ENCODE measurements at places on chromosomes 1 and 21. TPM values are rescaled to one million over a fixed set of nuclear protein-coding genes. Genes with fewer than 3 reads are reported as not detected.
A peak's percentile ranks its signal among the peaks of the same experiment; 100 is the strongest.

- no peak overlapping the region for H3K27ac ChIP-seq
- no peaks in the 10 kb centered on the region for H3K36me3 ChIP-seq
- H3K4me3 ChIP-seq: no peak overlapping the region
- no peaks in the 10 kb centered on the region for H3K27me3 ChIP-seq
Observed at GRCh38 chr1:63408331-63408730, 40.9 kb downstream of the ALG6 start.

The MASP2 gene
- 0.31 TPM for total RNA-seq

DNA sequence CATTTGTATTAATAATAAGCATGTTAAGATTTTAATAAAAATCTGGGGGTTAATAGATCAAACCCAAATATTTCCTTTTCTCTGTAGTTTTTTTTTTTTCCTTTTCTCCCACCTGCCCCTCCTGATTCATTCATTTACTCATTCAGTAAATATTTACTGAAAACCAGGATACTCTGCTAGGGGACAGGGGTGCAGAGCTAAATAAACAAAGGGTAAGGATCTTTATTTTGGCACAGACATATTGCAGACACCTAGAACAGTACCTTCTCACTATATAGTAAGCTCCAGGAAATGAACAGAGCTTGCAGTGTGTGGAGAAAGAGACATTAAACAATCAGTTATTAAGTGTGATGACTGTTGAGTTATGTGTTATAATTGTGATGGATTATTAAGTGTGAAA, 60.9 kb downstream of the AK5 start:
- no peak overlapping the region for H3K27ac ChIP-seq
- no peaks in the 10 kb centered on the region for H3K27me3 ChIP-seq
- no peaks in the 10 kb centered on the region for H3K36me3 ChIP-seq

The HES5 gene
- total RNA-seq: 0.21 TPM

The ZBTB21 gene
- total RNA-seq: 13.6 TPM

GRCh38 chr1:183103147-183103546, 79.9 kb downstream of the LAMC1 start:
- peaks cover 3% of the 10 kb centered on the region for H3K36me3 ChIP-seq
- DNase-seq: peak; percentile 21
- 0 out of 2 replicates have a peak overlapping the region, but pooled peaks have one; percentile 14 for H3K27ac ChIP-seq
- H3K4me1 ChIP-seq: peaks cover 29% of the 10 kb centered on the region

- no peaks in the 10 kb centered on the region for H3K4me1 ChIP-seq
- no peaks in the 10 kb centered on the region for H3K27me3 ChIP-seq
- peaks cover 36% of the 10 kb centered on the region for H3K36me3 ChIP-seq
- H3K27ac ChIP-seq: no peak overlapping the region
Observed at GRCh38 chr1:147297438-147297837, 55.0 kb downstream of the CHD1L start.

DNA sequence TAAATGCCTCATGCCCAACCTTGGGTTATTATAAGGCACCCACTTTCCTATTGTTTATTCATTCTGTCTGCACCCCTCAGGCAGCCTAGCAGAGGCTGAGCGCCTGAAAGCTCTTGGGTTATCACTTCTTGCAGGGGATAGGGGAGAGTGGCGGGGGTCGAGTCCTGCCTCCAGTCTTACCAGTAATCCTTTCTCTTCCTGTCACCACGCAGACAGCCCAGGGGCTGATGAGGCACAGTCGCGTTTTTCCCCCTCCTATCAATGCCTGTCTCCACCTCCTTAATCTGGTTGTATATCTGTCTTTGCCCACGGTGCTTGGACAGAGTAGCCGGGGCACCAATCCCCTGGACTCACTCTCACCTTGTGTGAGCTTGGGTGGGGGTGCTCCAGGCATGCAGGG, 733.1 kb downstream of the MATN1 start:
- H3K36me3 ChIP-seq: no peaks in the 10 kb centered on the region
- H3K4me1 ChIP-seq: no peaks in the 10 kb centered on the region
- no peak for DNase-seq
- H3K4me3 ChIP-seq: no peak overlapping the region
- H3K27ac ChIP-seq: no peak overlapping the region

- no peak overlapping the region for H3K27ac ChIP-seq
- DNase-seq: no peak
- H3K36me3 ChIP-seq: no peaks in the 10 kb centered on the region
- H3K4me1 ChIP-seq: peaks cover 3% of the 10 kb centered on the region
- H3K27me3 ChIP-seq: peaks cover 88% of the 10 kb centered on the region
- no peak overlapping the region for H3K4me3 ChIP-seq
Observed at GRCh38 chr1:179298952-179299351, 5.4 kb downstream of the SOAT1 start.

- no peaks in the 10 kb centered on the region for H3K36me3 ChIP-seq
- no peak overlapping the region for H3K4me3 ChIP-seq
- DNase-seq: no peak
- no peaks in the 10 kb centered on the region for H3K27me3 ChIP-seq
- H3K4me1 ChIP-seq: peaks cover 11% of the 10 kb centered on the region
Observed at GRCh38 chr1:204260601-204261197, 46.9 kb upstream of the GOLT1A start.

The SLC30A2 gene
- not detected for total RNA-seq

DNA sequence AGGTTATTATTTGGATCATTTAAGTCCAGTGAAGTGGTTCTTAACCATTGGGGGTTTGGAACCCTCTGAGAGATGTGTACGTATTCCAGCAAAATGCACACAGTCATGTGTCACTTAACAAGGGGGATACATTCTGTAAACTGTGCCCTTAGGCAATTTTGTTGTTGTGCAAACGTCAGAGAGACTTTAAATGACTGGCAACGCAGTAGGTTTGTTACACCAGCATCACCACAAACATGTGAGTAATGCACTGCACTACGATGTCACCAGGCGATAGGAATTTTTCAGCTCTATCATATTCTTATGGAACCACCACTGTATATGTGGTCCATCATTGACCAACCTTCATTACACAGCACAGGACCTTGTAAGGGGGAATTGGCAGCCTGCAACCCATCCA, 11.9 kb downstream of the AHCYL1 start:
- no peaks in the 10 kb centered on the region for H3K36me3 ChIP-seq
- no peak overlapping the region for H3K4me3 ChIP-seq
- DNase-seq: no peak
- H3K4me1 ChIP-seq: no peaks in the 10 kb centered on the region
- H3K27ac ChIP-seq: no peak overlapping the region

GRCh38 chr21:33265664-33266049, 510 bp upstream of the IL10RB start:
- H3K4me3 ChIP-seq: peak overlapping the region; percentile 80
- H3K27ac ChIP-seq: no peak overlapping the region
- peak; percentile 65 for DNase-seq
- H3K36me3 ChIP-seq: no peaks in the 10 kb centered on the region
- H3K27me3 ChIP-seq: no peaks in the 10 kb centered on the region

The DCAF6 gene
- 24.6 TPM for total RNA-seq

DNA sequence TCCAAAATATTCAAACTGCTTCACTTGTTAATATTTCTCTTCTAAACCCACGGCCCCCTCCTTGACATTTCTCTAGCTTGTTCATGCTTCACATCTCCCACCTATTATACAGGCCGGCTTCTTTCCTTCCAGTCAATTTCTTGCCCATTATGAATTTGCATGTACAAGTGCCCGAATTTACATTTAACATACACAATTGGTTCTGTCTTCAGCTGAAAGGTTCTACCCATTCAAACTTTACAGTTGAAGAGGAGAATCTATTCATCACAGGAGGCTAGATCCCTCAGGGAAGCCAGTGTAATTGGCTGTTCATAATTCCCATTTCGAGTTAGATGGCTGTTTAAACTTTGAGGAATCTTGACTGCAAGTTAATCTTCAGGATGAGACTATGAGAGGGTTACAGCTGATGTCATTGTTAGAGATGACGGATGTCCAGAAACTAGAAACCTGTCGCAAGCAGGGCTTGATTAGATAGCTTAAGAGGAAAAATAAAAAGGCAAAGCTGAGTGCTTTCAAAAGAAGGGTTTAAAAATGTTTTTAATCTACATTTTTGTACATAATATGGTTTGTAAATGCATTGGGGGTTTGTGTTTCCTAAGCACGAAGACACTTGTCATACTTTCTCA, 157.0 kb downstream of the ADSS2 start:
- H3K4me3 ChIP-seq: no peak overlapping the region
- H3K4me1 ChIP-seq: no peaks in the 10 kb centered on the region
- H3K36me3 ChIP-seq: no peaks in the 10 kb centered on the region
- no peaks in the 10 kb centered on the region for H3K27me3 ChIP-seq
- no peak overlapping the region for H3K27ac ChIP-seq

- no peaks in the 10 kb centered on the region for H3K27me3 ChIP-seq
- H3K27ac ChIP-seq: peak overlapping the region; percentile 30
- no peak overlapping the region for H3K4me3 ChIP-seq
- H3K4me1 ChIP-seq: peaks cover 33% of the 10 kb centered on the region
- no peaks in the 10 kb centered on the region for H3K36me3 ChIP-seq
Observed at GRCh38 chr1:209249785-209250440, 333.6 kb upstream of the CAMK1G start.

GRCh38 chr1:29635501-29636263, 399.4 kb downstream of the PTPRU start:
- no peaks in the 10 kb centered on the region for H3K36me3 ChIP-seq
- no peak overlapping the region for H3K27ac ChIP-seq
- H3K4me1 ChIP-seq: no peaks in the 10 kb centered on the region
- no peak for DNase-seq
